ENCODE measurements at places on chromosomes 3 and 15.
A peak's percentile ranks its signal among the peaks of the same experiment; 100 is the strongest.

DNA sequence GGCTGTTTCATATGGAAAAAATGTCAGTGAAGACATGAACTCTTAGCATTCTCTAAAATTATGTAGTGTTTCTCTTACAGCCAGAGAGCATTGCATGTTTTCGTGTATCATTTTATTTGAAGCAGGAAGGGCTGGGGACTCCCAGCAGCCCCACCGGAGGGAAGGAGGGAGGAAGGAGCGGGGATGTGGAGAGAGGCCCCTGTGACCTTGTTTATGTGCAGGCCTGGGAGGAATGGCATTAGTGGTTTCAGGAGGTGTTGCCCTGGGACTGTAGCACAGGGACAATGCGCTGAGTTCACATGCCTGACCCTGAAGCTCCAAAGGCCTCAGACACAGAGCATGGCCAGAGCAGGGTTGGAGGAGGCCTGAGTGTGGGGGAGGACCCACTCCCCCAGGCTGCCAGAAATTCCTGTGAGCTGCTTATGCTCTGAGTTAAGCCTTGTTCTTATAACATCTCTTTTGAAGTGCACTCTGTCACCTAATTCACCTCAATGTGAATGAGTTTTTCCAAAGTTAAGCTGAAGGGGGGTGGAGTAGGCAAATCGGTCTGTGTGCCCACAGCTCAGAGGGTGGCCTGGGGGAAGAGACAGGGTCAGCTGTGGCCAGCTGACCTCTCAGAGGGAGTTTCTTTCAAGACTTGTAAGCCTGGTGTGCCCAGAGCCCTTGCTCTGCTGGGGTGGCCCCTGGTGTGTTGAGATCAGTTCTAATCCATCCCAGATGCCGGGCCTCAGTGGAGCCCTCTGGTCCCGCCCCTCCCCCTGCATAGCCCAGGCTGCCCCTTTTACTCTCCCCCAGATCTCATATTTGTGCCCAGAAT lies 3.9 kb upstream of the RNU6-1 start:
- DNase-seq, result peak; percentile 71

DNA sequence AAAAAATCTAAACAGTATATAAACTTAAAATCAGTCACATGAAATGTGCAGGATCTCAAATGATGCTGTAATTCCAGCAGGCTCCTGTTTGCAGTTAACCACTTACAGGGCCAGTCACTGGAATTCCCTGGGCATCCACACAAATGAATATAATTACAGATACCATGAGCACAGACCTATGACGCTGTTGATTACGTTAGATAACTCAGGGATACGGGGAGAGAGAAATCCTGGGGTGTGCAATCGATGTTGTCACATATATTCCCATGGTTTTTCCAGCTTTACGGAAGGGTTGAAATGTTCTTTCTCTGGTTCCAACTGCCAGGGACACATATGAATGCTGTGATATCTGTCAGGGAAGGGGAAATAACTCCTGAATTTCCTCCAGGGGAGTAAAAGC lies 100.8 kb downstream of the RORA start:
- no peak for DNase-seq

DNA sequence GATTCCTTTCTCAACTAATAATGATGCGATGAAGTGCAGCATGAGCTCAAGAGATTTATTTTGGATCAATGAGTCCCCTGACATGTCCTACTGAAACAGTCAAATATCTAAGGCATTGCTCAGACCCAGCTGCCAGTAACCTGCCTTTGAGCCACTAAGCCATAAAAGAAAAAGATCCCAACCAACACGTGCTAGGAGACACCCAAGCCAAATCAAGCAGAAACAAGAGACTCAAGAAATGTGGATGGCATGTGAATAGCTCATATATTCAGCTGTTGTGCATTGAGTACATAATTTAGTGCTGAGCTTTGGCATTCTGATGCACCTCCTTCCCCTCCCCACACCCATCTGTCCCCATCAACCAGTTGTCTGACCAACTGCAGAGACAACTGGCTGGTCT lies 29.2 kb downstream of the GJD2 start:
- DNase-seq, result no peak

GRCh38 chr3:56855856-56856512 lies 54.2 kb upstream of the ARHGEF3 start:
- DNase-seq, result peak; percentile 87

DNA sequence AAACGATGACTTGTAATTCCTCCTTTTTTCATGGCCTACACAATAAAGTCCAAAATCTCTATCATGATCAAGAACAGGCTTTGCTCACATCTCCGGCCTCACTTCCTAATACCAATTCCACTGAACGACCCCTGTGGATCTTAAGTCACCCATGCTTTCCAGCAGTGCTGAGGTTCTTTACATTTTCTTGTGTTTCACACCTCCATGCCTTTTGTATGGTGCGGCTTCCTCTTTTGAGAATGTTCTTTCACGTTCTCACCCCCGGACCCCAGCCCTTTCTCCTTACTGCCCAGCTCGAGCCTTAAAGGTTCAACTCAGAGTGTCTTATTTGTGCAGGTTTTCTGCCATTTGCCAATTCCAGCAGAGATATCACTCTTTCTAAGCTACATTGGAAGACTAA lies 70.1 kb downstream of the CSNK1G1 start:
- no peak for DNase-seq

GRCh38 chr3:105899516-105899915 lies 30.7 kb upstream of the CBLB start:
- no peak for DNase-seq

DNA sequence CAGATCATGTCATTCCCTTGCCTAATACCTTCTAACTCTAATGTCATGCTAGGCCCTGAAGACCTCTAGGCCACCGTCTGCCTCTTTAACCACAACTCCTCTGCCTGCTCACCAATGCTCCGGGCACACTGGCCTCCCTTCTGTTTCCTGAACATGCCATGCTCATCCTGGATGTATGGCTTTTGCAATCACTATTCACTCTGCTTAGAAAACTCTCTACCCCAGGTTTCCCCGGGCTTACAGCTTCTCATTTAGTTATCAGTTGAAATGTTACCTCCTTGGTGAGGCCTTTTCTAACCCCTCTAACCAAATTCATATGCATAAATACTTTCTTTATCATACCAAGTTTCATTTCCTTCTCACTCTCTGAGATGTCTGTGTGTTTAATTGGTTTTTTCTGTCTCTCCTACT lies 727.8 kb upstream of the CFAP20DC start:
- no peak for DNase-seq

DNA sequence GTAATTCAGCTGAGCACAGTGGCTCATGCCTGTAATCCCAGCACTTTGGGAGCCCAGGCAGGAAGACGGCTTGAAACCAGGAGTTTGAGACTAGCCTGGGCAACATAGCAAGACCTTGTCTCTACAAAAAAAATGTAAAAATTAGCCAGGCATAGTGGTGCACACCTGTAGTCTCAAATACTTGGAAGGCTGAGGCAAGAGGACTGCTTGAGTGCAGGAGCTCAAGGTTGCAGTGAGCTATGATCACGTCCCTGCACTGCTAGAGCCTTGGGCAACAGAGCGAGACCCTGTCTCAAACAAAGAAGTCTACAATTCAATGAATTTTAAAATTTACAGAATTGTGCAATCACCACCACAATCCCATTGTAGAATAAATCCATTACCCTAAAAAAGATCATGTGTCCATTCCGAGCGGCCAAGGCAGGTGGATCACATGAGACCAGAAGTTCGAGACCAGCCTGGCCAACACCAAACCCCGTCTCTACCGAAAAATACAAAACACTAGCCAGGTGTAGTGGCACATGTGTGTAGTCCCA lies 45.2 kb downstream of the FBXO22 start:
- no peak for DNase-seq

DNA sequence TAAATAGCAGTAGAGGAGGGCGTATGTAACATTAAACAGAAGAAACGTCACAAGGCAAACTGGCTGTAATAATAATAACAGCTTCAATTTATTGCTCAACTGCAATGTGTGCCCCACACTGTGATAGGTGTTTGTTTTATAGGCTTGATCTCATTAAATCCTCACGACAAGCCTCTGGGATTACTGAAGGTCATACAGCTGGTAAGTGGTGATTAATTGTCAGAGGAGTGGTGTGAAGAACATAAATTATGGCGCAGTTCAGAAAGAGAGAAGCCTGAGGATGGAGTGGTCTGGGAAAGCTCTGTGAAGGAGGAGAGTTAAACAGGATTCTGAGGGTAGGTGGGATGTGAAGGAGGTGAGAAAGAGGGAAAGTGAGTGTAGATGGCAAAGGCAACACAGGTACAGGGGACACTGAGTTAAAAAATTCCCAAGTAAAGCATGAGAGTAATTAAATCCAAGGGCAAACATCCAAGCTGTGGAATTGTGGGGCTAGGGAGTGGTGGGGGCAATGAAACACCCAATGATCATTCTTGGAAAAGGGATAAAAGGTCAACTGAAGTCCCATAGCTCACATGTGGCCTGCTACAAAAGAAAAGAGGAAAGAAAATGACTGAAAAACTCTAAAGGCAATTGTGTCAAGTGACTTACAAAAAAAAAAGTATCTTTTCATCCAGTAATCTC lies 16.5 kb upstream of the GLCE start:
- DNase-seq, result no peak

GRCh38 chr3:73513260-73513659 lies 111.5 kb downstream of the PDZRN3 start:
- no peak for DNase-seq

GRCh38 chr15:78107471-78107870 lies 15.1 kb downstream of the SH2D7 start:
- DNase-seq, result no peak

- no peak for DNase-seq
These were observed 70.8 kb upstream of the MBNL1 start for GRCh38 chr3:152197937-152198336.

GRCh38 chr3:79255292-79255691 lies 512.5 kb downstream of the ROBO1 start:
- DNase-seq, result no peak

DNA sequence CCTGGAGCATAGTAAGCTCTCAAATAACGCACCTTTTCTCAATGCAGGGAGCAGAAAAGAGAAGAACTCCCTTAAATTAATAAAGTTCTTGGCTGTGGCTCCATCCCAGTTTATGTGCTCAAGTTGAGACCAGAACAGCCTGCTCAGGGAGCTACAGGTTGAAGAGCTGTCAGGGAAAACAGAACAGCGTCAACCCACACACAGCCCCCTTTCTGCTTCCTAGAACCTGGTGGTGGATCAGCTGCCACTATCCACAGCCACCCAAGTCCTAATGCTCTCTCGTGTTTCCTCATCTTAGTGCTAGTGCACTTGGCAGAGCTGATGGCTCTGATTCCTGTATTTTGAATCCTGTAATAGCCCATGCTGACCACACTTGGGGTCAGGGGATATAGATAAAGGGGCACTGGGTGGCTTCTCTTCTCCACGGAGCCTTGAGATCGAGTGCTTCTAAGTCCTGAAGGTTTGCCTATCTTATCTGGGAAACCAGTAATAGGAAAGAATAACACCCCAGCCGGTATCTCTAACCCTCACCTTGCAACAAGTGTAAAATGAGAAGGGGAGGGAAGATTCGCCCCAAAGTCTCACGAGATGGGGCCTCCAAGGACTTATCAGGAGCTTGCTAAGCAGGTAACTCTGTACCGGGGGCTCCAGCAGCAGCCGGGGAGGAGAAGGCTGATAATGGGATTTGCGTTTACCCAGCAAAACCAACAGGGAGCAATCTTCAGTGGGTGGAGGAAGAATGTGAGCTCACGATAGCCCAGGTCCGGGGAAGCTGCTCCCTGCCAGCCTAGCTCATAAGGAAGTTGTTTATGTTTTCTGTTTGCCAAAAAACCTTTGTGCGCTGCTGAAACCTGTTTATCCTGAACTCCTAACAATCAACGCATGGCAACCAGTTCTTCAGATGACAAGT lies 136.2 kb upstream of the ICE2 start:
- no peak for DNase-seq

DNA sequence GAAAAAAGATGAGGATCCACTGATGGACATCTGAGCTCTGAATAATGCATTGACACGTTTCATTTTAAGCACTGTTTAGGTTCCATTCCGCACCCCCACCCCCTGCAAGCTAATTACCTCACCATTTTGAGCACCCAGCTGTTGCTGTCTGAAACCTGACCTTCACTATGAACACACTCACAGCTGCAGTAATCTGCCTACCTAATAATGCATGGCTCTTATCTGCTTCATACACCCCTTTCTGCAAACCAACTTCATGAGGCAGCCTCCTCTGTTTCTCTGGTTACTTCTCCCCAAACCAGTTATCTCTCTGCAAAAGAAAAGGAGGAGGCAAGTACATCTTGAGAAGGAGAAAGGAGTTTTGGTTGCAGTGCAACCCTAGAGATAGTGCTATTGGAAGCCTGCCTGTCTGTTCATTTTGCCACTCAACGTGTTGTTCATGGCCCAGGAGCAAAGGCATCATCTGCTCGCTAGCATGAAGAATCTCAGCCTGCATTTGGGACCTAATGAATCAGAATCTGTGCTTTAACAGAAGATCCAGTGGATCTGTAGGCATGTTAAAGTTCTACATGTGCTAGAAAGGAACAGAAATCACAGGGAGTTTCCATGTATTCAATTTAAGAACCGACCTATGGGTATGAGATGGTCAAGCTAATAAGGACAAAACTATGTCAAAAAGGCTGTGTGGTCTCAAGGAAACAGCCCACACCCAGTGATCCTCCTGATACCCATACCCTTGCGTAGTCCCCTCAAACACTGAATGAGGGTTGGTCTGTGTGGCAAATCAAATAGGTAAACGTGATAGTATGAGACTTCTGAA lies 87.2 kb downstream of the MB21D2 start:
- DNase-seq, result no peak

DNA sequence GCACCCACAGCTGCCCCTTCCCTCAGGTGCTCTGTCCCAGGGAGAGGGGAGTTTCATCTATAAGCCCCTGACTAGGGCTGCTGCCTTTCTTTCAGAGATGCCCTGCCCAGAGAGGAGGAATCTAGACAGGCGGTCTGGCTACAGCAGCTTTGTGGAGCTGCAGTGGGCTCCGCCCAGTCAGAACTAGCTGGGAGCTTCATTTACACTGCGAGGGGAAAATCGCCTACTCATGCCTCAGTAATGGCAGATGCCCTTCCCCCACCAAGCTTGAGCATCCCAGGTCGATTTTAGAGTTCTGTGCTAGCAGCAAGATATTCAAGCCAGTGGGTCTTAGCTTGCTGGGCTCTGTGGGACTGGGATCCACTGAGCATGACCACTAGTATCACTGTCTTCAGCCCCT lies 181.2 kb upstream of the RARB start:
- no peak for DNase-seq

- DNase-seq, result no peak
These were observed 296.6 kb downstream of the SUCLG2 start for GRCh38 chr3:67357610-67358458.

- no peak for DNase-seq
These were observed 63.0 kb downstream of the CYP11A1 start for GRCh38 chr15:74304431-74304830.

- no peak for DNase-seq
These were observed 112.0 kb downstream of the SOX2 start for GRCh38 chr3:181823716-181824115.

GRCh38 chr15:66578286-66578875 lies 12.6 kb upstream of the LCTL start:
- DNase-seq, result no peak

GRCh38 chr3:39154280-39155021 lies 1.1 kb upstream of the CSRNP1 start:
- no peak for DNase-seq
